ENCODE measurements at places on chromosomes 12 and 14.

DNA sequence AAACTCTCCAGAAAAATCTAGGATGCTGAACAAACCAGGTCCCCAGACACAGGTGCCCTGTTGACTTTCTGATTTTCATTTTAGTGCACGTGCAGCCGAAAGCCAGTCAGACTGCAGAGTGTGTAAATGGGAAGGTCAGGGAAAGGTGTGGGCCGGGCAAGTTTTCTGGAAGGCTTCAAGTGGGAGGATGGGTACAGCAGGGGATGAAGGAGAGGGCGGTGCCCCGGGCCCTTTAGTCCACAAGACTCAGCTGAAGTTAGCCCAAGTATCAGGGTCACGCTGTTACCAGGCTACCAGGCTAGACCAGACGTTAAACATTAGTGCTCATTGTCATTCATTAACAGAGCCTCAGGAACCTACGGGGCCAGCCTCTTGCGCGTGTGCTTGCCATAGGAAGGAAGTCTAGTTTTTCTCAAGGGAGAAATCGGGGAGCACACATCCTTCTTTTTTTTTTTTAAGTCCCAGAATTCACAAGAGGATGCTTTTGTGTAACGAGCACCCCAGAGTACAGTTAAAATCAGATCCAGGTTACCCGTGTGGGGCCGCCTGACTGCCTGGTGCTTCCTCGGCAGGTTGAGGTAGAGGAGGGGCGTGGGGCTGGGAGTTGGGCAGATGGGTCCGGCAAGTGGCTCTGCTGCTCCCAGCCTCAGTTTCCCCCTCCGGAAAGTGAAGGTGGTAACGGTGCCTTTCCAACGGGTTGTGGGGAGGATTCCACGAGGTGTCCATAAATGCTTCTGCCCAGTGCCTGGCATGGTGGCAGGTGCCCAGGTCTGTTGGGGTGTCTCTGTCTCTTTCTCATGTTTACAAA is 19.1 kb downstream of the BCL7A start:
- H3K27me3 ChIP-seq: no peaks in the 10 kb centered on the region
- DNase-seq: no peak
- no peaks in the 10 kb centered on the region for H3K4me1 ChIP-seq
- H3K36me3 ChIP-seq: peaks cover 97% of the 10 kb centered on the region
- no peak overlapping the region for H3K4me3 ChIP-seq

- no peak for DNase-seq
- H3K36me3 ChIP-seq: peaks cover 92% of the 10 kb centered on the region
- peaks cover 5% of the 10 kb centered on the region for H3K4me1 ChIP-seq
- no peaks in the 10 kb centered on the region for H3K27me3 ChIP-seq
- no peak overlapping the region for H3K27ac ChIP-seq
Observed at GRCh38 chr14:102941419-102942011, 19.1 kb downstream of the AMN start.

- H3K4me3 ChIP-seq: no peak overlapping the region
- no peaks in the 10 kb centered on the region for H3K27me3 ChIP-seq
- DNase-seq: no peak
- peaks cover 2% of the 10 kb centered on the region for H3K4me1 ChIP-seq
- no peak overlapping the region for H3K27ac ChIP-seq
- no peaks in the 10 kb centered on the region for H3K36me3 ChIP-seq
Observed at GRCh38 chr12:93704122-93704521, 26.9 kb downstream of the CRADD start.

DNA sequence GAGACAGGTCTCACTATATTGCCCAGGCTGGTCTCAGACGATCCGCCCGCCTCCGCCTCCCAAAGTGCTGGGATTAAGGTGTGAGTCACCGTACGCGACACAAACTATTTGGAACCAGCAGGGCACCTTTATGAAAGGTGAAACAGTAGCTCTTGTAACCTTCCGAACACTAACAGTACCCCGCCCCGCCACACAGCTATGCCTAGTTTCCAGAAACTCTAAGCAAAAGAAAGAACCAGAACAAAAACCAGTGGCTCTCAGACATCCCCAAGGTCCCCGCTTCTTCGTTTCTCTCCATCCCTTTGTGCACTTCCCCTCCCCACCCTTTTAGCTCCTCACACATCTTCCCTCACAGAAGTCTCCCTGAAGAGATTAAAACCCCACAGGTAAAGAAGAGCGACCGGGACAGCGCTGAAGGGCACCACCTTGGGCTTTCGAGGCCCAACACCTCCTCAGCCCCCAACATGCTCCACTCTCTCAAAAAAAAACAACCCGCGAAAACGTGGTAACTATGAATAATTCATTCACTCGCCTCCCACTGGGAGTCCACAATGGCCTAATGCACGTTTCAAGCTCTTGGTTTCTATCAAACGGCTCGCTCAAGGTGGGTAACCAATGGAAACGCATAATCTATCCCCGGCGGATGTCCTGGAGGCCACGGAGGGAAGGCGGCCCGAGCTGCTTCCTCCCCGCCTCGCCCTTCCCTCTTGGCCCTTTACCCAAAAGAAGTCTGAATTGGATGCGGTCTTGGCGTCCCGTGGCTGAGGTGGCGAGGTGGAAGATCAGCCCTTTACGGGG is 877 bp downstream of the BAG5 start:
- H3K27me3 ChIP-seq: no peaks in the 10 kb centered on the region
- peak overlapping the region; percentile 97 for H3K4me3 ChIP-seq
- peaks cover 48% of the 10 kb centered on the region for H3K36me3 ChIP-seq
- no peak for DNase-seq
- H3K27ac ChIP-seq: no peak overlapping the region
- peaks cover 8% of the 10 kb centered on the region for H3K4me1 ChIP-seq

DNA sequence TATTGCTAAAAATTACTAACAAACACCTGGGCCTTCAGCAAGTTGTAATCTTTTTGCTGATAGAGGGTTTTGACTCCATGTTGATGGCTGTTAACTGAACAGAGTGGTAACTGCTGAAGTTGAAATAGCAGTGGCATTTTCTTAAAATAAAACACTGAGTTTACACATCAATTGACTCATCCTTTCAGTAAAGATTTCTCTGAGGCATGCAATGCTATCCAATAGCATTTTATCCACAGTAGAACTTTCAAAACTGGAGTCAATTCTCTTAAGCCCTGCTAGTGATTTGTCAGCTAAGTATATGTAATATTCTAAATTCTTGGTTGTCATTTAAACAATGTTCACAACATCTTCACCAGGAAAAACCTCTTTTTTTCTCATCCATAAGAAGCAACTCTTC is 59.5 kb downstream of the CMAS start:
- H3K4me3 ChIP-seq: no peak overlapping the region
- no peaks in the 10 kb centered on the region for H3K4me1 ChIP-seq
- H3K36me3 ChIP-seq: no peaks in the 10 kb centered on the region
- DNase-seq: no peak

- H3K4me3 ChIP-seq: no peak overlapping the region
- no peak for DNase-seq
- no peaks in the 10 kb centered on the region for H3K36me3 ChIP-seq
Observed at GRCh38 chr12:59382282-59383078, 213.3 kb upstream of the SLC16A7 start.

- H3K27me3 ChIP-seq: no peaks in the 10 kb centered on the region
- H3K36me3 ChIP-seq: no peaks in the 10 kb centered on the region
- H3K4me3 ChIP-seq: no peak overlapping the region
- no peak for DNase-seq
- no peaks in the 10 kb centered on the region for H3K4me1 ChIP-seq
Observed at GRCh38 chr12:52514471-52515318, 5.5 kb downstream of the KRT5 start.

- peaks cover 82% of the 10 kb centered on the region for H3K36me3 ChIP-seq
- H3K4me1 ChIP-seq: no peaks in the 10 kb centered on the region
- no peak overlapping the region for H3K27ac ChIP-seq
- no peak for DNase-seq
- no peaks in the 10 kb centered on the region for H3K27me3 ChIP-seq
- H3K4me3 ChIP-seq: no peak overlapping the region
Observed at GRCh38 chr12:46209170-46209569, 59.7 kb downstream of the SLC38A1 start.

DNA sequence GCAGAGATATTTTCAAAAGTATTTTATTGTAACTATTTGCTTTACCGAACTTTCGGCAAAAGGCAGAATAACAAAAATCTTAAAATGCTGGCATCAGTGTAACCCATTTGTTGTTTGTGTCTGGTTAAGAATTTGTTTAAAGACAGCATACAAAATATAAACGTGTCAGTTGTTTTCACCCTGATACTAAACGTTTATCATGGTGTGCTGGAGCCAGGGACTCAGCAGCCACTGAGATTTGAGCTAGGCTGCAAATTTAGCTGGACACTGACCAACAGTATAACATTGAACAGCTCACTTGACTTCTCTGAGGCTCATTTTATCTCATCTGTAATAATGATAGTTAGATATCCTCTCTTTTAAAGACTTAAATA is 183.7 kb downstream of the TMTC3 start:
- no peak overlapping the region for H3K4me3 ChIP-seq
- H3K27me3 ChIP-seq: no peaks in the 10 kb centered on the region
- no peaks in the 10 kb centered on the region for H3K36me3 ChIP-seq
- no peak overlapping the region for H3K27ac ChIP-seq
- H3K4me1 ChIP-seq: no peaks in the 10 kb centered on the region

- no peak overlapping the region for H3K27ac ChIP-seq
- no peak overlapping the region for H3K4me3 ChIP-seq
- H3K27me3 ChIP-seq: no peaks in the 10 kb centered on the region
- H3K36me3 ChIP-seq: peaks cover 71% of the 10 kb centered on the region
Observed at GRCh38 chr12:48774516-48774915, 14.4 kb downstream of the ADCY6 start.

GRCh38 chr12:63521706-63522105 is 146.6 kb downstream of the DPY19L2 start:
- DNase-seq: no peak
- H3K27ac ChIP-seq: no peak overlapping the region
- H3K4me3 ChIP-seq: no peak overlapping the region
- no peaks in the 10 kb centered on the region for H3K27me3 ChIP-seq

DNA sequence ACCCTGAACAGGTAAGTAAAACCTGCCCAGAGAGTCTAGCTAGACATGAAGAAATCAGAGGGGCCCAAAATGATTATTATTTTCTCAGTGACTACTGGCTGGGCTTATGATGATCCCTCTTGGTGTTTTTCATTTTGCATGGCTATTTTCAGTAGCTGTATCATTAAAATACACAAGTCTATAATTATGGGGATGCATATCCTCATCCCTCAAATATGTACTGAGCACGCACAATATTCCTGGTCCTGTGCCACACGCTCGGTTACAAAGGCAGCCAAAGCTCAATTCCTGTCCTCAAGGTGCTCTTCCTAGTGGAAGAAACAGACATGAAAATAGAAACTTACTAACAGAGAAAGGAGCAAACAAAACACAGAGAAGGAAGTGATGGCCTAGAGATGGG is 180.0 kb downstream of the DAD1 start:
- no peak for DNase-seq
- H3K4me3 ChIP-seq: no peak overlapping the region
- H3K4me1 ChIP-seq: peaks cover 20% of the 10 kb centered on the region
- H3K36me3 ChIP-seq: no peaks in the 10 kb centered on the region
- no peak overlapping the region for H3K27ac ChIP-seq

DNA sequence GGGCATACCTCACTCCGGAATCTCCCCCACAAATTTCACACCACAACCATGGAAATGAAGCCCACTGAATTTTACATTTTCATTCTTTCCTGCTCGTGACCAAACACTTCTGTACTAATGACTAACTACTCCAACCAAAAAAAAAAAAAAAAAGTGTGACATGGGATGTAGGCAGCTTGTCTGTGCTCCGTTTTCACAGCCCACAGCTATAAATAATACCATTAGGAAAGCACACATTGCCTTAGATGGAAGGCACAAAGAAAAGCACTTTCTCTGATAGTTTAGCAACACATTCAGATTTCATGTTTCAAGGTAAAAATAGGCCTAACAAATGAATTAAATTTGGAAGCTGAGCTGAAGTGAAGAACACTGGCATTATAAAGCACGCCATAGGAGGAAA is 42.5 kb downstream of the DUSP6 start:
- H3K36me3 ChIP-seq: no peaks in the 10 kb centered on the region
- no peak overlapping the region for H3K4me3 ChIP-seq
- DNase-seq: no peak
- H3K4me1 ChIP-seq: no peaks in the 10 kb centered on the region

GRCh38 chr12:77104286-77104685 is 38.9 kb upstream of the E2F7 start:
- no peak for DNase-seq
- no peaks in the 10 kb centered on the region for H3K27me3 ChIP-seq
- H3K4me3 ChIP-seq: no peak overlapping the region
- no peak overlapping the region for H3K27ac ChIP-seq

DNA sequence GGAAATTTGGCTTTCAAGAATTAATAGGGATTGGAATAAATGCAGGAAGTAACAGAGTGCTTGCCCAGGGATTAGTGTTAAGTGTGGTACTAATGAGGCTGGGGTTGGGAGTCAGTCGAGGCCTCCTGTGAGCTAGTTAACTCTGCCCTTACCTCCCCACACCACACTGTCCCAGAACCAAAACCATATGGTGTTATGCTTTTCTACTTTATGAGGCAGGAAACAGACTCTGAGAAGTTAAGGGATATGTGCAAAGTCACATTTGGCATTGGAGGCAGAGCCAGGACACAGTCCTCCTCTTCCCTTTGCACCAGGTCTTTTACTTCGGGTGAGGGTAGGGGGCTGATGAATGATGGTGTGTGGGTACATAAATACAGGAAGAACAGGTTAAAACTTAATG is 41.9 kb downstream of the PELI2 start:
- H3K4me1 ChIP-seq: peaks cover 1% of the 10 kb centered on the region
- H3K27me3 ChIP-seq: no peaks in the 10 kb centered on the region
- DNase-seq: no peak
- no peaks in the 10 kb centered on the region for H3K36me3 ChIP-seq

DNA sequence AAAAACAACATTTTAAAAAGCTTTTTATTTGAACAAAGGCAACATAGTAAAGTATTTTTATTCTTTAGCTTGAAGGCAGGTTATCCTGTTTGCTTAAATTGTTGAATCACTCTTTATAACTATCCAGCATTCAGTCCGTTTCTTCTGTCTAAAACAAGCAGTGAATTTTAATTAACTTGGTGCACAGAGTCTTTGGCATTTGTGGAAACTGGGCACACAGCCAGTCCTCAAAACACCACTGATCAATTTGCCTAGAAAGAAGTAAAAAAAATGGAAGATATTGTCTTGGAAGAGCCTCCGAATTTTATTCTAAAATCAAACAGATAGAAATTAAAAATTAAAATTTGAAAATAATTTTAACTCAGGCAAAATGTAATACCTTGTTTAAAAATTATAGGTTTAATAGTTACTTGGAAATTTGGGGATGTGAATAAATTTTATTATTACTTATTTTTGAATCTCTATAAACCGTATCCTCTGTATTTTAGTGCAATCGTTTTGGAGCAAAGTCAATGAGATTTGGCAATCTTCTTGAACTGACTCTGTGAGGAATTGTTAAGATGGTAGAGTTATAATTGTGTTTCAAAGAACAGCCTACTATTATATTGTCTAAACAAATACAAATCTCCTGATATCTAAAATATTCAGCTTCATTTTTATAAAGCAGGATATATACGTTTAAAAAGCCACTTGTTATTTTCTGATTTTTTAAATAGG is 927.0 kb downstream of the SLC16A7 start:
- no peak overlapping the region for H3K4me3 ChIP-seq
- no peaks in the 10 kb centered on the region for H3K36me3 ChIP-seq
- H3K27ac ChIP-seq: no peak overlapping the region
- no peak for DNase-seq
- no peaks in the 10 kb centered on the region for H3K4me1 ChIP-seq
- no peaks in the 10 kb centered on the region for H3K27me3 ChIP-seq

GRCh38 chr12:95723693-95724384 is 66.7 kb downstream of the NTN4 start:
- no peak overlapping the region for H3K27ac ChIP-seq
- H3K27me3 ChIP-seq: no peaks in the 10 kb centered on the region
- no peaks in the 10 kb centered on the region for H3K36me3 ChIP-seq
- H3K4me1 ChIP-seq: no peaks in the 10 kb centered on the region

All from neuronal stem cell (in vitro differentiated cells).